ENCODE measurements at places on chromosomes 12 and 14. TPM values are rescaled to one million over a fixed set of nuclear protein-coding genes. Genes with fewer than 3 reads are reported as not detected.

CACNA1C gene
- not detected for total RNA-seq

SLC6A13 gene
- 0.11 TPM for total RNA-seq

RTN1 gene
- total RNA-seq: not detected

DBX2 gene
- total RNA-seq: not detected

SERPINA12 gene
- total RNA-seq: not detected

Measured in A549 treated with RU486 at 1 μM for 4 hours (cell line).